ENCODE measurements at places on chromosomes 3 and 15.
A peak's percentile ranks its signal among the peaks of the same experiment; 100 is the strongest.

- no peak for DNase-seq
Observed at GRCh38 chr15:40061212-40061901, 22.4 kb upstream of the SRP14 start.

DNA sequence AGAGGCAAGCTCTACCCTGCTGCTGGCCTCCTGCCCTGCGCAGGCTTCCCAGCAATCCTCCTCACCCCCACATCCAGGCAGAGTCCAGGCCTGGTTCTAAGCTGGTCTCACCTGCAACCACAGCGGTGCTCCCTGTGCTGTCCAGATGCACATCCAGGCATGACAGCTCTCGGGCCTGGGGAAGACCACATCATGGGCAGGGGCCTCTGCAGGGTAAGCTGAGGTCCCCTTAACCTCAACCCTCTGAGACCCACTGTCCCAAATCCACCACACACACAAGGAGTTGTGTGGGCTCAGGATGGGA, 10.8 kb downstream of the PLA2G4D start:
- no peak for DNase-seq

GRCh38 chr3:116483135-116483534, 37.8 kb upstream of the LSAMP start:
- DNase-seq = no peak

- DNase-seq = peak; percentile 59
Observed at GRCh38 chr3:111810909-111811308, 48.2 kb upstream of the PHLDB2 start.

DNA sequence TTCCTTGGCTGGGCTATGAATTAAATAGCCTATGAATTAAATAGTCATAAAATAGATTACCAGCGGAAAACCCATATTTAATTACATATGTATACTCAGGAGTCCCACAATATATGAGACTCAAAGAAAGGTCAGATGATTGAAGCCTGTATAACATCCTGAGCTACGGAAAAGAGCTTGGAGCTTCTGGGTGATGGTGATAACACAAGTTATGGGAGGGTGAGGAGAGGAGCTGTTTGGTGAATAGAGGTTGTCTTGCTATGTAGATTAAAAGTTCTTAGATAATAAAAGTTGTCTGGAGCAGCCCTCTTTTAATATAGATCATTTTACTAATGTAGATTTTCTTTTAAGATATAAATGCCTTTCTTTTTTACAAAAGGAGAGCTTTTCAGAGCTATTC, 1.8 kb downstream of the PML start:
- DNase-seq = no peak

DNA sequence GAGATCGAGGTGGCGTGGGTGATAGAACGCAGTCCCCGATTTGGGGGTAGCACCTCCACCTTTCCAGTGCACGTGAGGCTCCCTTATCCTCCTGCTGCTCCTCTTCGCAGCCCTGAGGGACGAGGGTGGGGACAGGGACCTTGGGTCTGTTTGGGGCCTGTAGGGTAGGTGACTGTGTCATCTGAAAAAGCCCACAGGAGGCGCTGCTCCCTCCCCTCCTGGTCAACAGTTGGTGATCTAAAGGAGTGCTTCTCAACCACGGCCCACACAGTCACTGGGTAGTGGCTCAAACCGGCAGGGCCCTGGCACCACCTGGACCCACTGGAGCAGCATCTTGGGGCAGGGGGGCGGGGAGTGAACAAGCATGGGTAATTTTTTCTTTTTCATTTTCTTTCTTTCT, 7.1 kb downstream of the LRRK1 start:
- no peak for DNase-seq

GRCh38 chr3:139357899-139358298, 14.1 kb downstream of the MRPS22 start:
- DNase-seq = no peak

Data from cardiac muscle cell (in vitro differentiated cells and primary cell).